ENCODE measurements at places on chromosomes 2 and 18. TPM values are rescaled to one million over a fixed set of nuclear protein-coding genes. Genes with fewer than 3 reads are reported as not detected.

Gene DCDC2C
- total RNA-seq: not detected

- no peak for DNase-seq
Measured at GRCh38 chr18:48581206-48581605, 42.4 kb downstream of the CTIF start.

DNA sequence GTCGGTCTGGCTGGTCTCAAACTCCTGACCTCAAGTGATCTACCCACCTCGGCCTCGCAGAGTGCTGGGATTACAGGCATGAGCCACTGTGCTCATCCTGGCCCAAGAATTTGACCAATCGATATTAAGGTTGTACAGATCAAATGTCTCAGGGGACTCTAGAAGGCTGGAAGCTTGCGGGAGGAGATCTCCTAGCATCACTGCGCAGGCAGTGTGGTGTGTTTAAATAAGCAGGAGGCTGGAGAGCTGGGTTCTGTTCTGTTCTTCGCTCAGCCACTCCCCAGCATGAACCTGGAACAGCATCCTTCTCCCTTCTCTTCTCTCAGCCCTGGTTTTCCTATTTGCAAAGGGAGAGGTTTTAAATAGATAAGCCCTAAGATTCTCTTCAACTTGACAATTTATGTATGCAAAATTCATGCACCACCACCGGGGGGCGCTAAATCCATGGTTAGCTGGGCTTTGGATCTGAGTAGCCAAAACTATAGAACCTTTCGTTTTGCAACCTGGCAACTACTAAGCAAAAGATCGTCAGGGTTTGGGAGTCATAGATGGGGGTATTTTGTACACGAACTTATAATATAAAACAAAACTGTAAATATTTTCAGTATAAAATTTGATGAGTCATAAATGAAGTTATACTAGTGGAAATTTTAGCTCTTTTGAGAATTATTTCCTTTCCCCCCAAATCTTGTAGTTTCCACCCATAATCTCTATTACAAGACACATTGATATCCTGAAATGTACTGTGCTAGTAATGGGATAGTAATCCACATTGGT is 60.6 kb downstream of the SLC16A14 start:
- DNase-seq: peak; percentile 58

- DNase-seq: peak; percentile 24
Measured at GRCh38 chr2:177165721-177166711, 46.6 kb upstream of the HNRNPA3 start.

DNA sequence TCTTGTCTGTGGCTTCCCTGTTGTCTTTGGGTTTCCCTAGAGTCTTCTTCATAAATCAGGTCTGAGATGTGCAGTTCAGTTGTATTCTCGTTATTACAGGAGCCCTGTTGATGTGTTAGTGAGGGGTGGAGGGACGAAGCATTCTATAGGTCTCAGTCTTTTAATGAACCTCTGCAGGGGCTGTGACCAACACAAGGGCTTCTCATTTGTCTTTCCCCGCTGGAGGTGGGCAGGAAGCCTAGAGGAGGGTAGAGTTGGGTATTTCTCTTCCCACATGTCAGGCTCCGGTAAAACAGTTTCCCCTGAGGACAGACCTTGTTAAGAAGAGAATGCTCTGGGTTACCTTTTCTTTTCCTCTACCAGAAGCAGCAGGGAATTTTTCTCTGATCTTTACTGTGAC is 31.2 kb downstream of the PROC start:
- no peak for DNase-seq

DNA sequence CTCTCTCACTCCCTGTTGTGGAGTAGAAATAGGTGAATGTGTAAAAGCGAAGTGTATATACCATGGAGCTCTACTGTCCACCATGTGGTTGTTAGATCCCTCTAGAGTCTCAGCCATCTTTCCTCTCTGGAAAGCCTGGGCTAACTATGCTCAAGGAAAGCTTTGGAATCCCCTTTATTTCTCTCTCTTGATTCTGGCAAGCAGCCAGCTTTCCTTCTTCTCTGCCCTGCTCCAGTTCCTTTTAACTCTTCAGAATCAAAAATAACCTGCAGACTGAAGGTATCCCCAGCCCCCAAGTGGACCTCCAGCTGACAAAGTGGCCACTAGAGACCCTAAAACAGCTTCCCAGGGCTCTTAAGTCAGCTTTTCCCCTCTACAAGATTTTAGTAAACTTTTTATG is 381.9 kb downstream of the PLCL1 start:
- no peak for DNase-seq

DNA sequence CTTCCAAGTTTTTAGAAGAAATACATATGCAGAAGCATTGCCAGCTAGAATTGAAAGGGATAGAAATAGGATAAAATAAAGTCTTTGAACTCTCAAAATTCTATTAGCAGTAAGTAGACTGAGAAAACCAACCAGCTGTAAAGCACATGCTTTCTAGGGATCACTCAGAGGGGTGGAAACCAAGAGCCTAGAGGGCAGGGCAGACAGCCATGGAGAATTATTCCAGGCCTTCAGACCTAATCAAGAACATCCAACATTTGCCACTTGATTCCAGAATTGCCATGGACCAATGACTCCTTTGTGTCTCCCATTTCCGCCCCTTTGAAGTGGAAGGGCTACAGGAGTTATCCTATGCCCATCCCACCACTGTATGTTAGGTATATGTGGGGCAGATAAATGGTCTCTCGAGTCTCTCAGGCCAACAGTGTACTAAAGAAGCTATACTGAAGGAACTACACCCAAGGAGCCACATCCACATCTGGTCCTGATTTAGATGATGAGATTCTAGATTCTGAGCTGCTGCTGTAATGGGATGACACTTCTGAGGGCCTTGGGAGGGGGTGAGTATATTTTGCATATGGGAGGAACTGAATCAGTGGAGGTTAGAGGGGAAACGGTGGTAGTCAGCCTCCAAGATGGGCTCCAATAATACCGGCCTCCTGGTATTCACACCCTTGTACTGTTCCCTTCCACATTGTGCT is 4.0 kb downstream of the FARSB start:
- no peak for DNase-seq

DNA sequence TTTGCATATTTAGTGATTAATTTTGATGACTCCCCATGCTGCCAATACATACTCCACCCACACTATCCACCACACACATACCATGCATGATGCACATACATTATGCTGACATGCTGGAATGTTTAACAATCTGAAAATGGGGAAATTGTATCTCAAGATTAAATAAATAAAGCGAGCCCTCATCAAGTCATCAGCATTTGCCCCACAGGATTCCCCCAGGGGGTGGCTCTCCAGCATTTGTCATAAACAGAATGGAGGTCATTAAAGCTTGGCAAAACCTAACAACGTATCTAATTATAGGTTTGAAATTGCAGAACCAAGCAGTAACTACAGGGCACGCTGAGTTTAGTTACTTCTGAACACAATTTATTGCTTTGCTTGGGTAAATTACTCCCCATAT is 141.2 kb upstream of the TACR1 start:
- DNase-seq: peak; percentile 40
